ENCODE measurements at places on chromosomes 4 and X. TPM values are rescaled to one million over a fixed set of nuclear protein-coding genes. Genes with fewer than 3 reads are reported as not detected.
A peak's percentile ranks its signal among the peaks of the same experiment; 100 is the strongest.

DNA sequence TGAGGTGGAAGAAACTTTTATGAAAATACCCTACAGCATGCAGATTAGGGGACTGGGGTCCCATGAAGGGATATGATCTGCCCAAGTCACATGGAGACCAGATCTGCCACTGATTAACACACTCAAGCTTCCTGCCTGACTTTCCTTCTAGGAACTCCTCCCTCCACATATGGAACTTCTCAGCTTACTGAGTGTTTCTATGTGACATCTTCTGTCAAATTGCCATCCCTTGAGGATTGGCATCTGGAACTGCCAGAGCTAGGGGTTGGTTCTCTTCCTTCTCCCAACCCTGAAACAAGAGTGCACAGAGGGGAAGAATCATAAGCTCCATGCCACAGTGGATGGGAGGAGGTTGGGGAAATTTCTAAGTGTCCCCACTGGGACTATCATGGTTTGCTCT, 150.6 kb upstream of the MBNL3 start:
- H3K36me3 ChIP-seq: no peaks in the 10 kb centered on the region
- H3K4me3 ChIP-seq: no peak overlapping the region
- H3K4me1 ChIP-seq: peaks cover 5% of the 10 kb centered on the region
- DNase-seq: no peak
- no peak overlapping the region for H3K27ac ChIP-seq

GRCh38 chr4:89739311-89739988, 97.5 kb downstream of the SNCA start:
- no peaks in the 10 kb centered on the region for H3K4me1 ChIP-seq
- no peak overlapping the region for H3K4me3 ChIP-seq
- no peak for DNase-seq
- H3K36me3 ChIP-seq: peaks cover 10% of the 10 kb centered on the region
- H3K27ac ChIP-seq: no peak overlapping the region
- no peaks in the 10 kb centered on the region for H3K27me3 ChIP-seq

LANCL3 gene
- total RNA-seq: 0.05 TPM

GRCh38 chr4:145481164-145481941, at the start of gene SMAD1:
TSS of gene SMAD1 (plus strand) at chr4:145481853. CDS start at chr4:145514614, 32,761 bp downstream.
- DNase-seq: peak; percentile 65
- H3K27me3 ChIP-seq: no peaks in the 10 kb centered on the region
- peak within 1 kb of the TSS; percentile 93 for H3K27ac ChIP-seq
- peak within 1 kb of the TSS; percentile 89 for H3K4me3 ChIP-seq
- no peaks in the 10 kb centered on the region for H3K36me3 ChIP-seq

GRCh38 chr4:26106776-26107175, 192.8 kb downstream of the SMIM20 start:
- DNase-seq: no peak
- peaks cover 1% of the 10 kb centered on the region for H3K36me3 ChIP-seq
- H3K4me3 ChIP-seq: no peak overlapping the region
- no peaks in the 10 kb centered on the region for H3K4me1 ChIP-seq
- H3K27ac ChIP-seq: no peak overlapping the region

- H3K36me3 ChIP-seq: no peaks in the 10 kb centered on the region
- H3K4me1 ChIP-seq: peaks cover 25% of the 10 kb centered on the region
- H3K4me3 ChIP-seq: peak overlapping the region; percentile 16
- H3K27ac ChIP-seq: peak overlapping the region; percentile 95
- DNase-seq: no peak
Observed at GRCh38 chr4:117783716-117784115, 250.6 kb upstream of the NDST3 start.

DNA sequence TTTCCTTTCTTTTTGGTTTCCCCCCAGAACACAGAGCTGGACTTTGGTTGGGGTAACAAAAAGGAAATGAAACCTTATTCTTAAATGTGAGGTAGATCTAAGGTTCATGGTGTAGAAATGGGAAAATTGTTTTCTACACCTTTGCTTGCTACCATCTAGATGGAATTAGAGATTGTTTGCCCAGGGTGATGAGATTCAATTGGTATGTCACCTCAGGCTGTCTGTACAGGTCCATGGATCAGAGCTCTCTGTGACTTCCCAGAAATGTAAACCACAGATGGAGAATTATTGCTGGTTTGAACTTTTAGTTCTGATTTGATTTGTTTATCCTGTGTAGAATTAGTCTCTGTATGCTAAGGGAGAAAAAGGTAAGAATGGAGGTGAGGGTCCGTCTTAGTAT, 146.7 kb downstream of the PCDH7 start:
- H3K27ac ChIP-seq: no peak overlapping the region
- H3K27me3 ChIP-seq: no peaks in the 10 kb centered on the region
- no peak for DNase-seq
- H3K36me3 ChIP-seq: no peaks in the 10 kb centered on the region
- no peak overlapping the region for H3K4me3 ChIP-seq
- peaks cover 8% of the 10 kb centered on the region for H3K4me1 ChIP-seq

- H3K27ac ChIP-seq: no peak overlapping the region
- no peak overlapping the region for H3K4me3 ChIP-seq
- DNase-seq: no peak
- H3K27me3 ChIP-seq: no peaks in the 10 kb centered on the region
- H3K36me3 ChIP-seq: no peaks in the 10 kb centered on the region
Observed at GRCh38 chr4:18291256-18291655, 269.7 kb upstream of the LCORL start.

DNA sequence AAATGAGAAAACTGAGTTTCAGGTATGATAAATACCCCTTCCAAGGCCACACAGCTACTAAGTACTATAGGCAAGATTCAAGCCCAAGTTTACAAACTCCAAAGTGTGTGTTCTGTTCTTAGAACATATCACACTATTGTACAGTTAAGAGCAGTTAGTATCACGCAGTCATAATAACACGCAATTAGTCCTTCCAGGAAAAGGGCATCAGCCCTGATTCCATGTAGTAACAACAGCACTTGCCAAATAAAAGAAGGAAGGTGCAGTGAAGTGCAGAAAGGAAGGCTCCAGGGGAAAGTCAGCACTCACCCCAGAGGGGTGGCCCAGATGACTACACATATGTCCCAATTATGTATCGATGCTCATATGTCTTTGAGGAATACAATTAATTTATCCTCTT, 4.4 kb downstream of the TASL start:
- DNase-seq: no peak
- H3K4me1 ChIP-seq: no peaks in the 10 kb centered on the region
- no peaks in the 10 kb centered on the region for H3K27me3 ChIP-seq
- no peak overlapping the region for H3K27ac ChIP-seq
- H3K4me3 ChIP-seq: no peak overlapping the region

- H3K4me1 ChIP-seq: no peaks in the 10 kb centered on the region
- H3K27ac ChIP-seq: no peak overlapping the region
- H3K27me3 ChIP-seq: peaks cover 19% of the 10 kb centered on the region
- no peak for DNase-seq
- H3K4me3 ChIP-seq: no peak overlapping the region
Observed at GRCh38 chrX:23372220-23372902, 37.7 kb downstream of the PTCHD1 start.

GRCh38 chr4:94344457-94344856, 1.8 kb upstream of the HPGDS start:
- no peaks in the 10 kb centered on the region for H3K36me3 ChIP-seq
- DNase-seq: no peak
- no peak overlapping the region for H3K4me3 ChIP-seq
- no peaks in the 10 kb centered on the region for H3K4me1 ChIP-seq
- H3K27ac ChIP-seq: no peak overlapping the region
- no peaks in the 10 kb centered on the region for H3K27me3 ChIP-seq

GRCh38 chrX:48958635-48959094, 1.3 kb upstream of the OTUD5 start:
- no peaks in the 10 kb centered on the region for H3K27me3 ChIP-seq
- H3K4me3 ChIP-seq: peak overlapping the region; percentile 97
- H3K36me3 ChIP-seq: peaks cover under 1% of the 10 kb centered on the region
- DNase-seq: no peak

GRCh38 chrX:110852180-110852579, 56.6 kb upstream of the CHRDL1 start:
- no peaks in the 10 kb centered on the region for H3K36me3 ChIP-seq
- DNase-seq: peak; percentile 30
- H3K27ac ChIP-seq: no peak overlapping the region
- H3K4me3 ChIP-seq: no peak overlapping the region

DNA sequence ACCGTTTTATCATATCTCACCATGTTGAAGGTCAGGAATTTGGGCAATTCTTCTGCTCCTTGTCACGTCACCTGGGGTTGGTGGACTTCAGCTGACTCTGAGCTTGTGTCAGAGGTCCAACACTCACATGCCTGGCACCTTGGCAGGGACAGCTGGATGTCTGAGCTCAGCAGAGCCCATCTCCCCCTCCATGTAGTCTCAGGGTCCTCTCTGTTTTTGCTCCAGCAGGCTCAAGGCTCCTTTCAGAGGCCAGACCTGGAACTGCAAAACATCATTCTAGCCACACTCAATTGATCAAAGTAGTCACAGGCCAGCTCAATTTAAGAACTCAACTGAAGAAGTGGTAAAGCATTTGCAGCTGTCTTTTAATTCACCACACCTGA, 45.4 kb downstream of the EDNRA start:
- peaks cover 2% of the 10 kb centered on the region for H3K36me3 ChIP-seq
- H3K4me3 ChIP-seq: no peak overlapping the region
- no peak for DNase-seq
- no peaks in the 10 kb centered on the region for H3K4me1 ChIP-seq
- H3K27ac ChIP-seq: no peak overlapping the region

CXCR3 gene
- total RNA-seq: not detected

ARHGAP36 gene
- 1.8 TPM for total RNA-seq

PABPC1L2A gene
- 0.23 TPM for total RNA-seq

GRCh38 chr4:145505995-145506394, 24.3 kb downstream of the SMAD1 start:
- no peaks in the 10 kb centered on the region for H3K36me3 ChIP-seq
- peaks cover 23% of the 10 kb centered on the region for H3K4me1 ChIP-seq
- no peak for DNase-seq
- H3K27ac ChIP-seq: no peak overlapping the region
- H3K4me3 ChIP-seq: no peak overlapping the region
- H3K27me3 ChIP-seq: no peaks in the 10 kb centered on the region

DNA sequence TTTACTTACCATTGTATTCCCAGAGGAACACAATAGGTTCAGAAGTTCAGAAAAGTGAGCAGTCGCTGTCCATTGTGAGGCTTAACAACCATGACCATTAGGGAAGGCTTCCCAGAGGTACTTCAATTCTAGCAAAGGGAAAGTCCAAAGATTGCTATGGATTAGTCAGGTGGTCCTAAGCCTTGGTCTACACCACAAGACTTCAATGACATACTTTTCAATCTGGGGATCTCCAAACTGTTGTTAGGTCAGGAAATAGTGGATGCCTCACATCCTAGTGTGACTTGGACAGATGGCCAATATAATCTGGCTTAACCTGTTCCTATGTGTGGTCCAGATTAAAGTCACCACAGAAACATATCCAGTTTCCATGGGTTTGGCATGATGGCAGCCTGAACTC, 118.0 kb downstream of the SPCS3 start:
- no peak overlapping the region for H3K4me3 ChIP-seq
- DNase-seq: no peak
- H3K4me1 ChIP-seq: no peaks in the 10 kb centered on the region
- H3K27ac ChIP-seq: no peak overlapping the region
- no peaks in the 10 kb centered on the region for H3K27me3 ChIP-seq

- H3K4me1 ChIP-seq: peaks cover 5% of the 10 kb centered on the region
- no peaks in the 10 kb centered on the region for H3K36me3 ChIP-seq
- no peak for DNase-seq
- no peak overlapping the region for H3K27ac ChIP-seq
Observed at GRCh38 chrX:154737136-154737535, 13.7 kb downstream of the GAB3 start.

- no peaks in the 10 kb centered on the region for H3K36me3 ChIP-seq
- no peak overlapping the region for H3K4me3 ChIP-seq
- H3K27ac ChIP-seq: no peak overlapping the region
- peaks cover 4% of the 10 kb centered on the region for H3K4me1 ChIP-seq
Observed at GRCh38 chr4:54553001-54553400, 104.8 kb upstream of the KIT start.

DNA sequence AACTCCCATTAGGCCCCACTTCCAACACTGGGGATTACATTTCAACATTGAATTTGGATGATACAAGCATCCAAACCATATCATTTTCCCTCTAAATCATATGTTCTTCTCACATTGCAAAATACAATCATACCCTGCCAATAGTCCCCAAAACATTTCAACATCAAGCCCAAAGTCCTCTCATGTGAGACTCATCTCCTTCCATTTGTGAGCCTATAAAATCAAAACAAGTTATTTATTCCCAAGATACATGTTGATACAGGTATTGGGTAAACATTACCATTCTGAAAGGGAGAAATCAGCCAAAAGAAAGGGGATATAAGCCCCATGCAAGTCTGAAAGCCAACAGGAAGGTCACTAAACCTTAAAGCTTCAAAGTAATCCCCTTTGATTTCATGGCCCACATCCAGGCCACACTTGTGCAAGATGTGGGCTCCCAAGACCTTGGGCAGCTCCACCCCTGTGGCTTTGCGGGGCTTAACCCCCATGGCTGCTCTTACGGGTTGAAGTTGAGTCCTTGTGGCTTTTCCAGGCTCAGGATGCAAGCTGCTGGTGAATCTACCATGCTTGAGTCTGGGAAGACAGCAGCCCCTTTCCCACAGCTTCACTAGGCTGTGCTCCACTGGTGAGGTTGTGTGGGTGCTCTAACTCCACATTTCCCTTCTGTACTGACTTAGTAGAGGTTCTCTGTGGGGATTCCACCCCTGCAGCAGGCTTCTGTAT, 40.6 kb upstream of the SERTM2 start:
- no peak for DNase-seq
- no peaks in the 10 kb centered on the region for H3K27me3 ChIP-seq
- H3K4me1 ChIP-seq: no peaks in the 10 kb centered on the region
- no peaks in the 10 kb centered on the region for H3K36me3 ChIP-seq
- no peak overlapping the region for H3K27ac ChIP-seq
- no peak overlapping the region for H3K4me3 ChIP-seq

APOOL gene
- total RNA-seq: 16.6 TPM

DNA sequence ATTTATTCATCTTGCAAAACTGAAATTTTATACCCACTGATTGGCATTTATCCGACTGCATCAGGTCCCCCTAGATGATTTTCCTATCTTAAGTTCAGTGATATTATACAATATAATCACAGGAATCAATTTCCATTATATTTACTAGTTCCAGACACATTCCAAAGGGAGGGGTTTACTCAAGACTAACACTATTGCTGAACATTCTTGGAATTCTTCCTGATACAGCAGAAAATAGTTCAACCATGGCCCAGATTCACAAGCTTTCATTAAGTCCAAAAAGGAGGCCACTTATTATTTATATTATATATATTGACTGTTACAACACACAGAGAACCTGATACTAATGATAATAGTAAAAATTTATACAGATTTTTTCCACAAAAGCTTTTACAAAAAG, 2353.6 kb downstream of the PCDH7 start:
- H3K27ac ChIP-seq: no peak overlapping the region
- H3K4me1 ChIP-seq: peaks cover 5% of the 10 kb centered on the region
- H3K27me3 ChIP-seq: no peaks in the 10 kb centered on the region

GRCh38 chr4:11908205-11908604, 479.5 kb upstream of the HS3ST1 start:
- peaks cover 9% of the 10 kb centered on the region for H3K4me1 ChIP-seq
- H3K4me3 ChIP-seq: no peak overlapping the region
- no peak overlapping the region for H3K27ac ChIP-seq

GRCh38 chrX:133654811-133655210, 239.5 kb upstream of the GPC4 start:
- no peak overlapping the region for H3K27ac ChIP-seq
- no peaks in the 10 kb centered on the region for H3K27me3 ChIP-seq
- H3K4me3 ChIP-seq: no peak overlapping the region
- no peak for DNase-seq

EVC gene
- total RNA-seq: 26.1 TPM

GRCh38 chrX:39816871-39817731, 280.7 kb downstream of the BCOR start:
- no peaks in the 10 kb centered on the region for H3K36me3 ChIP-seq
- DNase-seq: no peak
- H3K27ac ChIP-seq: peak overlapping the region; percentile 24
- H3K27me3 ChIP-seq: peaks cover 4% of the 10 kb centered on the region

EXOC1L gene
- total RNA-seq: not detected

All from neural crest cell (in vitro differentiated cells).